ENCODE measurements at places on chromosomes 1 and 21.
A peak's percentile ranks its signal among the peaks of the same experiment; 100 is the strongest.

DNA sequence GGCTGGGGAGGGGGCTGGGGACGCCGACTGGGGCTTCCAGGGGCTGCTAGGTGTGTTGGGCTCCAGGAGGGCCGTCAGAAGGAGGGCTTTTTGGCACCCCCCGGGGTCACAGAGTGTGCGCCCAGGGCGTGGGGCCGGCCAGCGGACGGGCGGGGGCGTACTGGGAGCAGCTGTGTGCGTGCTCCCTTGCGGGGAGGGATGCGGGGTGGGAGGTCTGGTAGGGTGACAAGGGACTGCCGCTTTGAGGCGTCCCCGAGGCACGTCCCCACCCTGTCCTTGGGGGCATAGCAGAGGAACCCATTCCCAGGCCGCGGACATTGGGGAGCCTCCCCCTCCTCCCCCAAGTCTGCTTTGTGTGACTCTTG is 1.1 kb downstream of the FOXO6 start:
- no peak for DNase-seq

DNA sequence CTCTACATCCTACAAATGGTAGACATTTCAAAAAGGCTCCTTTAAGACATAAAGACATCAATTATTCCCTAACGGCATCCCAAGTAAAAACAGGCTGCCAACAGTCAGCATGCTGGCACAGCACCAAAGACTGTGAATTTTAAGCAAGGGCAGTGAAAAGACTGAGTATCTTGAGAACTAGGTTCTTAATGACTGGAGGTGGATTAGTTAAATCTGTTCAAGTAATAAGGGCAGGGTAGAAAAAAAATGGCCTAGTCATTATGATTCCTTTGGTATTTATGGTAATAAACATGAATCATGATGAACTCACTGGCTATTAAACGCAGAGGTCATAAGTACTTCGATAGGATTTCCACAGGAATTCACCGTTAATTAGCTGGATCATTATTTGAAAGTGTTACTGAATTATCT is 75.2 kb downstream of the KIFAP3 start:
- DNase-seq, result no peak

GRCh38 chr21:45455674-45456583 is 51.0 kb downstream of the COL18A1 start:
- DNase-seq, result no peak

- DNase-seq, result peak; percentile 25
Observed at GRCh38 chr1:182784556-182785171, 4.9 kb upstream of the NPL start.

GRCh38 chr21:26057477-26058170 is 112.9 kb downstream of the APP start:
- DNase-seq, result no peak

GRCh38 chr21:34319585-34319984 is 44.2 kb upstream of the KCNE2 start:
- no peak for DNase-seq

GRCh38 chr1:110003747-110004428 is 19.3 kb downstream of the AHCYL1 start:
- peak; percentile 45 for DNase-seq

- peak; percentile 57 for DNase-seq
Observed at GRCh38 chr1:234893725-234894630, 234.7 kb downstream of the TOMM20 start.

DNA sequence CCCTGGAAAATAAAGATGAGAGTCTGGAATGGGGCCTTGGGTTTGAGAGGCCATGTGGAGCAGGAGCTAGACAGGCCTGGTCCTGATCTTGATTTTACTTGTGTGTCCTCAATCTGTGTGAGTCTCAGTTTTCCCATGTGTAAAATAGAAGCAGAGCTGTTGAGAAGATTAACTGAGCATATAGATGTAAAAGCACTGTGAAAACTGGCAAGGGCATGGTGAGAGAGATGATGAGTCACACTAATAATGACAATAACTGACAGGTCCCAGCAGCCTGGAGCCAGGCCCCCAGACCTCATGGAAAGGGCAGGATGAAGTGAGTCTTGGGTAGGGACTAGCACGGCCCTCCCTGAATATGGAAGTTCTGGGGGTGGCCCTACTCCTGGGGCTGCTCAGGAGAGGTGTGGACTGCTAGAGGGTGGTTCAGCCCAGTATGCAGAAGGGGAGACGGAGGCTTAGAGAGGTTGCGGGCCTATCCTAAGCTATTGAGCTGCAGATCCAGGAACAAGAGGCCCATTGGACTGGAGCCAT is 2.8 kb upstream of the AHDC1 start:
- DNase-seq, result no peak

DNA sequence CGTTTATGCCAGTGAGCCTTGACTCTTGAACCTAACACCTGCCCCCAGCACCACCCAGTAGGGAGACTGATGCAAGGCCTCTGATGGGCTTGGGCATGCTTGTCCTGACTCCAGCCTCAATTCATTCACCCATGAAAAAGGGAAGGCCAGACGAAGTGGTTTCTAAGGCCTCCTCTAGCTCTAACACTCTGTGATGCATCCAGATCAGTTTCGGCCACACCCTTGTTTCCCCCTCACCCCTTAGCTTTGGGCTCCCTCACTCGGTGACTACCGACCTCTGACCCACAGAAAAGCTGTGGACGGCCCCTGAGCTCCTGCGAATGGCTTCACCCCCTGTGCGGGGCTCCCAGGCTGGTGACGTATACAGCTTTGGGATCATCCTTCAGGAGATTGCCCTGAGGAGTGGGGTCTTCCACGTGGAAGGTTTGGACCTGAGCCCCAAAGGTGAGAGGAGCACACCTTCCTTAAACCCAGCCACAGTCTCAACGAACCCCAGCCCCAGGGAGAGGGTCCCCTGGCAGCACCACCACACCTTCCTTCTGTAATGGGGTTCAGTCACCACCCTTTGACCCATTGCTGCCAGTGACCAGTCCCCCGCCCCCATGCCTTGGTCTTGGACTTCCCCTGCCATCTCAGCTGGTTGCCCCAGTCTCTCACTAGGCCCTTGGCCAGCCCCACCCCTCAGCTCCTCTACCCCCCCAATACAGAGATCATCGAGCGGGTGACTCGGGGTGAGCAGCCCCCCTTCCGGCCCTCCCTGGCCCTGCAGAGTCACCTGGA is 9.0 kb downstream of the NPR1 start:
- no peak for DNase-seq

GRCh38 chr1:16088996-16089395 is 15.5 kb upstream of the FAM131C start:
- DNase-seq, result no peak

GRCh38 chr1:14602136-14602535 is 3.7 kb downstream of the KAZN start:
- DNase-seq, result no peak

- DNase-seq, result no peak
Observed at GRCh38 chr21:45821315-45821962, 160.1 kb upstream of the COL6A1 start.

DNA sequence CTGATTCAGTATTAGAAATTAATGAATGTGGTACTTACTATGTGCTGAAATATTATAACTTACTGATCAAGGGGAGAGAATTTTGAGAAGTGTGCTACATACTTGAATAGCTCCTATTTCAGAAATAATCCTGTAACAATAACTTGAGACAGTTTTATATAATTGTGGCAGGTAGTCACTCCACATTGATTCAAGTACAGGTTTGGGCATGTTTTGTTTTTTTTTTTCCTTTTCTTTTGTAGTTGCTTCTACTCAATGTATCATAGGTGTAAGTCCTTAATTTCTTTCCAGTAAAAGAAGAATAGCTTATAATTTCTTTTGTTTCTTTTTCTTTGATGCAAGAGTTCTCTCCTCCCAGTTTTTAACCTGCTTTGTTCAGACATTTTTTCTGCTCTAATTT is 86.1 kb upstream of the ADGRL2 start:
- DNase-seq, result no peak

DNA sequence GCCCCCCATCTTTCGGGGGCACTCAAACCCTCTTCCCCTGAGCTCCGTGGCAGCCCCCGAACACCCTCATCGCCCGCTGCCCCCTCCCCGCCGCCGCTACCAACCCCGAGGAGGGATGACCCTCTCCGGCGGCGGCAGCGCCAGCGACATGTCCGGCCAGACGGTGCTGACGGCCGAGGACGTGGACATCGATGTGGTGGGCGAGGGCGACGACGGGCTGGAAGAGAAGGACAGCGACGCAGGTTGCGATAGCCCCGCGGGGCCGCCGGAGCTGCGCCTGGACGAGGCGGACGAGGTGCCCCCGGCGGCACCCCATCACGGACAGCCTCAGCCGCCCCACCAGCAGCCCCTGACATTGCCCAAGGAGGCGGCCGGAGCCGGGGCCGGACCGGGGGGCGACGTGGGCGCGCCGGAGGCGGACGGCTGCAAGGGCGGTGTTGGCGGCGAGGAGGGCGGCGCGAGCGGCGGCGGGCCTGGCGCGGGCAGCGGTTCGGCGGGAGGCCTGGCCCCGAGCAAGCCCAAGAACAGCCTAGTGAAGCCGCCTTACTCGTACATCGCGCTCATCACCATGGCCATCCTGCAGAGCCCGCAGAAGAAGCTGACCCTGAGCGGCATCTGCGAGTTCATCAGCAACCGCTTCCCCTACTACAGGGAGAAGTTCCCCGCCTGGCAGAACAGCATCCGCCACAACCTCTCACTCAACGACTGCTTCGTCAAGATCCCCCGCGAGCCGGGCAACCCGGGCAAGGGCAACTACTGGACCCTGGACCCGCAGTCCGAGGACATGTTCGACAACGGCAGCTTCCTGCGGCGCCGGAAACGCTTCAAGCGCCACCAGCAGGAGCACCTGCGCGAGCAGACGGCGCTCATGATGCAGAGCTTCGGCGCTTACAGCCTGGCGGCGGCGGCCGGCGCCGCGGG is 837 bp downstream of the FOXD3 start:
- peak; percentile 27 for DNase-seq

DNA sequence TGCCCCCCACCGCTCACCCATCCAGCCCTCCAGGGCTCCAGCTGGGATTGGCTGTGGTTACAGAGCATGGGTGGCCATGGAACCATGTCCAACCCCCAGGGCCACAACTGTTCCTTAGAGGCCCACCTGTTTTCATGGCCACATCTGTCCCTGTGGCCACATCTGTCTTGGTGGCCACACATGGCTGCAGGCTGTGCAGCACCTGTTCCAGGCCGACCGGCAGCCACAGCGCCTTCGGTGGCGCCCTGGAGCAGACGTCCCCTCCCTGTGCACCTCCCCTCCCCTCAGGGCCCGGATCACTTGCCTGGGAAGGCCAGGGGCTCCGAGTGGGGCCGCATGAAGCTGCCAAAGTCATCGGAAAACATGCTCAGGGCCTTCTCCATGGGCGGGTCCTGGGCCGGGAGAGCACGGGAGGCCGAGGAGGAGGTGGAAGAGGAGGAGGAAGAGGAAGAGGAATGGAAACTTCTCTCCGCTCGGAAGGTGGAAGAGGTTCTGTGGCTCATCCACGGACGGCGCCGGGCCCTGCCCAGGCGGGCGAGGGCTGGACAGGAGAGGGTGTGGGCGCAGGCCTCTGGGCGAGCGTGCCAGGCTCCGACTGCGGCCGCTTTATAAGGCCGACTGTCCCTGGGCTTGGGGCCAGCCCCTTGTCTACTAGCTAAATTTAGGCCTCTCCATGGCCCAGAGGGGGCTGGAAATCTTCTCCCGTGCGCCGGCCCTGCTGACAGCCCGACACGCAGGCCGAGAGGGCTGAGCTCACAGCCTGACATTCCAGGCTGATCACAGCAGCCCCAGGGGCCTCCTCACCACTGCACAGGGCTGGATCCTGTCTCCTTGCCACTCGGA is at the start of gene HSPB7:
HSPB7 (minus strand) TSS at position 583 of the 843 bp plus-strand sequence; CDS start at position 503, 80 bp downstream.
- DNase-seq, result no peak

- DNase-seq, result no peak
Observed at GRCh38 chr1:89901957-89902669, 81.3 kb downstream of the LRRC8D start.

GRCh38 chr1:3745590-3746381 is 6.5 kb upstream of the CCDC27 start:
- no peak for DNase-seq

DNA sequence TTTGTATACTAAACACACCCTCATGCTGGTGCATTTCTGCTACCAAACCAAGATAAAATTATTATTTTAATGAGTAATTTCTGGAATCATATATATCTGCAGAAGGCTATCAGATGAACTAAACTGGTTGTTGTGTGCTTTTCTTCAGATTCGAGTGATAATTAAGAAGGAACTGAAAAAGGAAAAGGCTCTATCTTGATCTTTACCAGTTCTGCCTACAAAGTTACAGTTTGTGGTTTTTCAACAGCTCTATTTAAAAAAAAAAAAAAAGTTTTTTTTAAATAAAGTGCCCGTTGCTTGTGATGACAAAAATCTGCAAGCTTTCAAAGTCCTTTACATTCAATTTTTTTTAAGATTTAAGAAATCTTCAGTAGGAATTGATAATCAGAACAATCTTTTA is 13.6 kb downstream of the DENND1B start:
- no peak for DNase-seq

DNA sequence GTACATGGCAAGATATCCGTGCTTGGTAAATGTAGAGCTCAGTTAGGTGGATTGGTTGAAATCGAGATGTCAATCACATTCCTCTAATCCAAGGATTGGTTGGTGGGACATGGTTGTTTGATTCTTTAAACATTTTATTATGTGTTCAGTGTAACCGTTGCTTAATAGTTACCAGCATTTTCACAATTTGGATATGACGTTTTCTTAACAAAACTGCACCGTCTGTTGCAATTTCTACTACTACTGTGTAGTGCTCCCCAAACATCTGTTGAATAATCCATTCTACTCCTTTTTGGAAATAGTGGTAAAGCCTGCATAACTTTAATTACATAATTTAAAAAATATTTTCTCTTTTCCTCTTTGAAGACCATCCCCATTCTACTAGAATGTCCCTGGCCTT is 16.3 kb downstream of the OR2B11 start:
- DNase-seq, result no peak

GRCh38 chr21:28587748-28588147 is 404.9 kb downstream of the LTN1 start:
- DNase-seq, result no peak

- no peak for DNase-seq
Observed at GRCh38 chr1:29639156-29639736, 402.9 kb downstream of the PTPRU start.

GRCh38 chr1:27879374-27880082 is 7.2 kb downstream of the THEMIS2 start:
- no peak for DNase-seq
